Breast epithelium (tissue), 4 donors: ENCODE measurements at places on chromosomes 3 and 15.

DNA sequence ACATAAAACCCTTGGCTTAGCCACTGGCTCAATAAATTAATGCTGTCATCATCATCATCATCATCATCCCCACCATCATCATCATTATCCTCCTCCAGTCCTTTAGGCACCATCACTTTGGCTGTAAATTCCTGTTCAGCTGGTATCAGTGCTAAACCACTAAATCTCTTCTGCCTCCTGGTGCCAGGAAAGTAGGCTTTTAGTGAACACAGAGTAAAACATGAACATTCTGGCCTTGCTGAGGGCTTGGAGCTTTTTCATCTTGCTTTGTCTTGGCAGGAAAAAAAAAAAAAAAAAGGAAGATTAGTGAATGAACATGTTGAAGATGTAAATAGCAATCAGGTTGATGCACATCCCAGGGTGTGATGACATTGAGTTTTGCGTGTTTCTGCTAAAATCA is 67.3 kb upstream of the EIF1B start:
- no peaks in the 10 kb centered on the region for H3K36me3 ChIP-seq
- no peak overlapping the region for H3K27ac ChIP-seq
- H3K4me3 ChIP-seq: no peak overlapping the region
- no peaks in the 10 kb centered on the region for H3K4me1 ChIP-seq
- no peak for DNase-seq
- no peaks in the 10 kb centered on the region for H3K27me3 ChIP-seq

- H3K27ac ChIP-seq: no peak overlapping the region
- no peaks in the 10 kb centered on the region for H3K27me3 ChIP-seq
- no peak overlapping the region for H3K4me3 ChIP-seq
- no peak for DNase-seq
Measured at GRCh38 chr3:13542142-13542541, 6.8 kb upstream of the FBLN2 start.

GRCh38 chr3:76370749-76371520 is 585.6 kb upstream of the ZNF717 start:
- no peak for DNase-seq
- H3K4me3 ChIP-seq: no peak overlapping the region
- no peak overlapping the region for H3K27ac ChIP-seq
- no peaks in the 10 kb centered on the region for H3K27me3 ChIP-seq

GRCh38 chr3:186798239-186798874 is 7.9 kb downstream of the RFC4 start:
- DNase-seq: no peak
- H3K27ac ChIP-seq: no peak overlapping the region
- H3K36me3 ChIP-seq: no peaks in the 10 kb centered on the region
- H3K4me3 ChIP-seq: no peak overlapping the region

- peak; percentile 86 for DNase-seq
- no peaks in the 10 kb centered on the region for H3K4me1 ChIP-seq
- no peaks in the 10 kb centered on the region for H3K27me3 ChIP-seq
- no peak overlapping the region for H3K27ac ChIP-seq
- H3K4me3 ChIP-seq: no peak overlapping the region
Measured at GRCh38 chr3:138923531-138923994, 23.4 kb downstream of the FOXL2 start.

- no peaks in the 10 kb centered on the region for H3K27me3 ChIP-seq
- H3K27ac ChIP-seq: no peak overlapping the region
- no peak for DNase-seq
- H3K4me3 ChIP-seq: no peak overlapping the region
- H3K36me3 ChIP-seq: no peaks in the 10 kb centered on the region
- no peaks in the 10 kb centered on the region for H3K4me1 ChIP-seq
Measured at GRCh38 chr15:36596915-36597314, 17.5 kb downstream of the CDIN1 start.

- no peak for DNase-seq
- no peaks in the 10 kb centered on the region for H3K36me3 ChIP-seq
- H3K27me3 ChIP-seq: no peaks in the 10 kb centered on the region
Measured at GRCh38 chr3:61537366-61537765, 24.0 kb upstream of the PTPRG start.

- DNase-seq: no peak
- H3K27ac ChIP-seq: no peak overlapping the region
- H3K4me3 ChIP-seq: peak overlapping the region; percentile 46
- H3K36me3 ChIP-seq: no peaks in the 10 kb centered on the region
- no peaks in the 10 kb centered on the region for H3K4me1 ChIP-seq
Measured at GRCh38 chr15:89429986-89430385, 66.4 kb downstream of the RHCG start.

DNA sequence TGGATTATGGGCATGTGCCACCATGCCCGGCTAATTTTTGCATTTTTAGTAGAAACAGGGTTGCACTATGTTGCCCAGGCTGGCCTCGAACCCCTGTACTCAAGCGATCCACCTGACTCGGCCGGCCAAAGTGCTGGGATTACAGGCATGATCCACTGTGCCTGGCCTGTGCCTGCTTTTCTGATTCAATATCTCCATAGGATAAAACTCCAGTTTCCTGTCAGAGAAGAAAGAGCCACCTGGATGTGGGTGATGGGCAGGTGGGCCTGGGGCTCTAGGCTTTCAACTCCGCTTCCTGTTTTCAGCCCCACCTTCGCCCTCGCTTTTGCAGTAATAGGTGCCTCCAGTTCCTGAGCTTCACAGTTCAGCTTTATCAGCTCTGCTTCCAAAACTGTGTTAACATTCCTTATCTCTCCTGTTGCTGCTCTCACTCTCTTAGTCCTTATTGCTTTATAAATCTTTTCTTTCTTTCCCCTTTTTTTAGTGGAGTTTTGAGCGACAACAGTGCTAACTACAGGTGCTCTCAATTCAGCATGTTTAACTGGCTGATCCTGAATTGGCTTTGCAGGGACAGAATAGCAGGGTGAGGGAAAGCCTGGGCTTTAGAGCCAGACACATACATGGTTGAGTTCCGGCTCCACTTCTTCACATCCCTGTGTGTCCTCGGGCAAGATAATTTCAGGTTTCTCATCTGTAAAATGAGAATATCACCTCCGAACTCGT is 21.1 kb upstream of the PDE8A start:
- H3K27ac ChIP-seq: no peak overlapping the region
- H3K4me1 ChIP-seq: no peaks in the 10 kb centered on the region
- no peak for DNase-seq
- no peak overlapping the region for H3K4me3 ChIP-seq
- no peaks in the 10 kb centered on the region for H3K27me3 ChIP-seq

- peak within 1 kb of the TSS; percentile 86 for H3K4me3 ChIP-seq
- peaks cover 11% of the 10 kb centered on the region for H3K27me3 ChIP-seq
- H3K27ac ChIP-seq: peak within 1 kb of the TSS; percentile 99
- DNase-seq: peak; percentile 94
- H3K36me3 ChIP-seq: no peaks in the 10 kb centered on the region
- no peaks in the 10 kb centered on the region for H3K4me1 ChIP-seq
Measured at GRCh38 chr15:67839929-67840748, at the start of gene RNU6-1. Gene RNU6-1, minus strand, starts transcription at chr15:67840045.

DNA sequence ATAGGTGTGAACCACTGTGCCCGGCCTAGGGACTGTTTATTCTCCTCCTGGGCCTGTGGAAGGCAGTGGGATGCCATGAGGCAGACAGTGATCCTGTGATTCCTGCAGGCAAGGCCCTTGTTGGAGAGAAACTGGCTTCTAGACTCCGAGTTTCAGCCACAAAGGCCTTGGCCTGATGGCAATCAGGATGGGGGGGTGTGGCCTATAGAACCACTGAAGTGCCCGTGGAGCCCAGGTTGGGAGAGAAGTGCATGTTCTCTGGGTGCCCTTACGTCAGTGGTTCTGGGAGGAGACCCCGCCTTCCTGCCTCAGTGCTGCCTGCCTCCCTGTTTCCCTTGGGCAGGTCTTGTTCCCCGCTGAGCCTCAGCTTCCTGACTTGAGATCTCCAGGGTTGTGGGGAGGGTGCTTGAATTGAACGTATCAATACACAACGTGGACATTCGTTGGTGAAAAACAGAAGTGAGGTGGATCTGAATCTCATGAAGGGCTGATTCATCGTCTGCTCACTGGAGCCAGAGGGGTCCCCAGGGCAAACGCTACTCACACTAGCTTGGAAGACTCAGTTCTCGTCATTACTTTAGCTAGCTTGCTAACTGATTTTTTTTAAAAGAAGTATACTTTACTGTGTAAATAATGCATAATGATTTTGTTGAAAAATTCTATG is 31.8 kb downstream of the IRAK2 start:
- no peak overlapping the region for H3K4me3 ChIP-seq
- H3K36me3 ChIP-seq: no peaks in the 10 kb centered on the region
- peaks cover 7% of the 10 kb centered on the region for H3K4me1 ChIP-seq
- DNase-seq: no peak
- H3K27me3 ChIP-seq: no peaks in the 10 kb centered on the region
- no peak overlapping the region for H3K27ac ChIP-seq

GRCh38 chr3:126399351-126399735 is 4.6 kb downstream of the CFAP100 start:
- no peaks in the 10 kb centered on the region for H3K36me3 ChIP-seq
- no peaks in the 10 kb centered on the region for H3K4me1 ChIP-seq
- H3K4me3 ChIP-seq: no peak overlapping the region
- peaks cover 8% of the 10 kb centered on the region for H3K27me3 ChIP-seq

DNA sequence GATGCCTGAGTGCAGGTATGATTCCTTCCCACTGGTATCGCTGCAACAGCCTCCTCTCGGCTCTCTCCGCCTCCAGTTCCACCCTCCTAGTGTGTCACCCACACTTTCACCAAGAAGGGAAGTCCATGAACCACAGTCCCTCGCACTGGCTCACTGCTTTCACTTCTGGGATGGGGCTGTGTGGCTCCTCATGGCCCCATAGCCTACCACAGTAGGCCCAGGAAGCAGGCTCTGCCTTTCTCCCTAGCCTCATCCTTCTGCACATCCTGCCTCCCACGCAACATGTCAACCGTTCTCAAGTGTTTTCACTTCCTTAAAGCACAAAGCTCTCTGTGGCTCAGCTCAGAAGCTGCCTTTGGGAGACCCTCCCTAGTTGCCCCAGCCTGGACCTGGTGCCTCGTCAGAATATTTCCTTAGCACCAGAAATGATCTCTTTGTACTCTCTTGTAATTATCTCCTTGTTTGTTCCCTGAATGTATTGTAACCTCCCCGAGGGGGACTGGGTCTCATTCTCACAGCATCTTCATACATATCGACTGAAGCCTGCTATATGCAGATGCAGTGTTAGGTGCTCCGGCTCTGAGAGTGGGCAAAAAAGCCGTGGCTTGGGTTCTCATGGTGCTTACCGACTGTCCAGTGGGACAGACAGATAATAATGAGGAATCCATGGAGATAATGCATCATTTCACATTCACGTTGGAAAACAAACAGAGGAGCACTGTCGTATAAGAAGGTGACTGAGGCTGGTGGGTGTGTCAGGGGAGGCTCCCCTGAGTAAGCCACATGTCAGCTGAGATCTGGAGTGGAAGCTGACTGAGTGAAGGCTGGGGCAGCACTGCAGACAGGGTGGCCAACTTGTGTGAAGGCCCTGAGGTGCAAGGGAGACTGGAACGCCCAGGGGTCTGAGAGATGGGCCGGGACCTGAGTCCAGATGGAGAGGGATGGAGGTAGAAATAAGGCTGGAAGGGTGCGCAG is 107.1 kb downstream of the DGKG start:
- H3K4me3 ChIP-seq: no peak overlapping the region
- no peaks in the 10 kb centered on the region for H3K27me3 ChIP-seq
- no peaks in the 10 kb centered on the region for H3K4me1 ChIP-seq
- no peaks in the 10 kb centered on the region for H3K36me3 ChIP-seq
- no peak overlapping the region for H3K27ac ChIP-seq

DNA sequence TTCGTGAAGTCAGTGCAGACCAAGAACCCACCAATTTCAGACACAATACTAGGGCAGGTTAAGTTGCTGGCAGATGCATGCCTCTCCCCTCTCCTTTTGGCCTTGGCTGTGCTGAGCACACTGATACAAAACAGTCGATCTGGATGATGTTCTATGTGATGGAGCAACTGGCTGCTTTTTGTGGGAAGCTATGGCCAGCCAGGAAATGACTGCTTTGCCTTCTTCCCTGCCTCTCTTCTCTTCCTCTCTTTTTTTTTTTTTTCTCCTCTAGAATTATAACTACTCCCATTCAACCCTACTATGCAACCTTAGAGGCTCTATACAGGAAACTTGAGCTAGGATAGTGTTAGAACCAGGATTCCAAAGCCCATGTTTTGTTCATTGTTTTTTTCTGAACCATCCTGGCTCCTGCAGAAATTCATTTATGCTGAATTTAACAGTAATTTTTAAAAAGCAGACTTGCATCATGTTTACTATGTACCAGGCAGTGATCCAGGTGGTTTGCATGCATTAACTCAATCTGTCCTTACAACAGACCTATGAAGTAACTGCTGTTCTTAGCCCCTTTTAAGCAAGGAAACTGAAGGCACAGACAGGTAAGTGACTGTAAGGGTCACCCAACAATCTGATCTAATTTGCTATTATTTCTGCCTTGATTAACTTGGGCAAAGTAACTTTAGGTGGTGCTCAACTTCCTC is 62.9 kb downstream of the PLD1 start:
- H3K4me1 ChIP-seq: no peaks in the 10 kb centered on the region
- H3K27ac ChIP-seq: peak overlapping the region; percentile 4
- H3K4me3 ChIP-seq: no peak overlapping the region
- H3K27me3 ChIP-seq: no peaks in the 10 kb centered on the region
- DNase-seq: no peak
- no peaks in the 10 kb centered on the region for H3K36me3 ChIP-seq

DNA sequence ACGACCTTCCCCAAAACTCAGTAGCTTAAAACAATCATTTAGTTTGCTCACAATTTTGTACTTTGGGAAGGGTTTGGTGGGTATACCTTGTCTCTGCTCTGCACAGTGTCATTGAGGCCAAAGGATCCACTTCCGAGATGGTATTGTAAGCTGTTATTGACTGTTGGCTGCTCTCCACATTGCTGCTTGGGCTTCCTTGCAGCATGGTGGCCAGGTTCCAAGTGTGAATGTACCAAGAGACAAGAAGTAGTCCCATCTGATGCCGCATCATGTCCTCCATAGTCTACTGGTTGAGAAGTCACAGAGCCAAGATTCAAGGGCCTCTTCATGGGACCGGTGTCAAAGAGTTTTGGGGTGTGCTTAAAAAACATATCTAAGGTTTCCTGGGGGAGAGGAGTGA is 268.5 kb downstream of the PLCL2 start:
- no peak overlapping the region for H3K27ac ChIP-seq
- no peak for DNase-seq
- H3K36me3 ChIP-seq: peaks cover 6% of the 10 kb centered on the region
- H3K27me3 ChIP-seq: no peaks in the 10 kb centered on the region

DNA sequence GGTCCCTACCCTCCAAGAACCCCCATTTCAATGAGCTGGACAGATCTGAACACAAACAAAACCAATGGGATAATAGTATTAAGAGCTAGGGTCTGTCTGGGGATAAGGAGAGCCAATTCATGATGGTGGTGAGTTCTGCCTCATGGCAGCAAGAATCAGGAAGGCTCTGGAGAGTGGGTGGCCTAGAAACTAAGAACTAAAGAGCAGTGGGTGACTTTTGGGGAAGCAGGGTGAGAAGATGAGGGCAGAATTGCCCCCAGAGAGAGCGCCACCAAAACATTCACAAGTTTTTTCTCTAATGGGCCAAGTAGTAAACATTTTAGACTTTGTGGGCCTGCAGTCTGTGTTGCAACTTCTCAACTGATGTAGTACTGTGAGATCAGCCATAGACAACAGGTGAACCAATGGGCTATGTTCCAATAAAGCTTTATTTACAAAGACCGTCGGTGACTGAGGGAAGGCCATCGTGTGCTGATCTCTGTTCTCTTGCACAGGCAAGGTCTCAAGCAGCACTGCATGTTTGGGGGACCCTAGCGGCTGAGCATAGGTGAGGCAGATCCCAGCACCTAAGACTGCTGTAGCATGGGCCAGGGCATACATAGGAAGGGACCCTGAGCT is 225.5 kb upstream of the ST8SIA2 start:
- H3K4me1 ChIP-seq: no peaks in the 10 kb centered on the region
- DNase-seq: no peak
- H3K27ac ChIP-seq: no peak overlapping the region
- H3K27me3 ChIP-seq: no peaks in the 10 kb centered on the region
- H3K36me3 ChIP-seq: no peaks in the 10 kb centered on the region
